A549 treated with dexamethasone at 1 μM for 4 hours (cell line): ENCODE measurements at places on chromosomes 4 and X. TPM values are rescaled to one million over a fixed set of nuclear protein-coding genes. Genes with fewer than 3 reads are reported as not detected.

Gene TENT5D
- not detected in 5 replicates for total RNA-seq

Gene EDA2R
- 9.5 to 13.6 TPM (median 12.7 TPM) in 5 replicates for total RNA-seq

Gene CTAG1B
- total RNA-seq: not detected in 5 replicates

Gene FAM241A
- 0.74 to 1.0 TPM (median 0.86 TPM) in 5 replicates for total RNA-seq

Gene MAOB
- 0.14 to 0.25 TPM (median 0.19 TPM) in 5 replicates for total RNA-seq
